Prostate gland (tissue), 2 donors: ENCODE measurements at places on chromosomes 2 and 18. TPM values are rescaled to one million over a fixed set of nuclear protein-coding genes. Genes with fewer than 3 reads are reported as not detected.

The SLC66A2 gene
- 37.6 TPM for total RNA-seq

The MC2R gene
- total RNA-seq: not detected

The SCG2 gene
- total RNA-seq: 5.4 TPM

The PPP1R1C gene
- 9.1 TPM for total RNA-seq

DNA sequence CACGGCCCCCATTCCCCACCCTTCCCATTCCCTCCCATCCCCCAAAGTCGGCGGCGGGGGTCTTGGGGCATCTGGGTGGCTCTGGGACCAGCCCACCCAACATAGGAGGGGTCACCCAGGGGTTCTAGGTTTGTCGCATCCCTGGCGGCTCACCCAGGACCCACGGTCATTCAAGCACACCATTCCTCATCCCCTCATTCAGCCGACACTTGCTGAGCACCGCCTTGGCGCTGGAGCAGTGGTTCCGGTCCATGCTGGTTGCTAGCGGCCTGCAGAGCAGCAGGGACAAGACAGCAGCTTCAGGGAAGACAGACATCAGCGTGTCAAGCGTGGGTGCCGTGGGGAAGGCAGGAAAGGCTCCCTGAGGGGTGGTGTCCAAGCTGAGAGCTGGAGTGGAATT, 50.5 kb upstream of the OTOS start:
- no peak overlapping the region for H3K27ac ChIP-seq
- no peaks in the 10 kb centered on the region for H3K36me3 ChIP-seq
- no peaks in the 10 kb centered on the region for H3K27me3 ChIP-seq
- no peaks in the 10 kb centered on the region for H3K4me1 ChIP-seq

DNA sequence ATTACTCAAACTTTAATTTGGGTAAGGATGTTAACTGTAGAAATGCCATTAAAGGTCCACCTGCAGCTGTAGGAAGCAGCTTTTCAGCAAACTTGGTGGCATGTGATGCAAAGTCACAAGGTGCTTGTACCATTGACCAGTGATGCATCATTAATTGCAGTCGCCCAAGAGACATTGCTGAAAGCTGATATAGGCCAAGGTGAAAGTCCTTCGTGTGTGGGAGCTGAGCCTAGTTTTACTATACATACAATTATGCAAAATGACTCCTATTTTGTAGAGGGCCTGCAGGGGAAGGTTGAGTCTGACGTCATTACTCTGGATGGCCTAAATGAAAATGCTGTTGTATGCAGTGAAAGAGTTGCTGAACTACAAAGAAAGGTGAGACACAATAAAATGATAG, 40.5 kb downstream of the ALMS1 start:
- no peaks in the 10 kb centered on the region for H3K36me3 ChIP-seq
- DNase-seq: no peak

DNA sequence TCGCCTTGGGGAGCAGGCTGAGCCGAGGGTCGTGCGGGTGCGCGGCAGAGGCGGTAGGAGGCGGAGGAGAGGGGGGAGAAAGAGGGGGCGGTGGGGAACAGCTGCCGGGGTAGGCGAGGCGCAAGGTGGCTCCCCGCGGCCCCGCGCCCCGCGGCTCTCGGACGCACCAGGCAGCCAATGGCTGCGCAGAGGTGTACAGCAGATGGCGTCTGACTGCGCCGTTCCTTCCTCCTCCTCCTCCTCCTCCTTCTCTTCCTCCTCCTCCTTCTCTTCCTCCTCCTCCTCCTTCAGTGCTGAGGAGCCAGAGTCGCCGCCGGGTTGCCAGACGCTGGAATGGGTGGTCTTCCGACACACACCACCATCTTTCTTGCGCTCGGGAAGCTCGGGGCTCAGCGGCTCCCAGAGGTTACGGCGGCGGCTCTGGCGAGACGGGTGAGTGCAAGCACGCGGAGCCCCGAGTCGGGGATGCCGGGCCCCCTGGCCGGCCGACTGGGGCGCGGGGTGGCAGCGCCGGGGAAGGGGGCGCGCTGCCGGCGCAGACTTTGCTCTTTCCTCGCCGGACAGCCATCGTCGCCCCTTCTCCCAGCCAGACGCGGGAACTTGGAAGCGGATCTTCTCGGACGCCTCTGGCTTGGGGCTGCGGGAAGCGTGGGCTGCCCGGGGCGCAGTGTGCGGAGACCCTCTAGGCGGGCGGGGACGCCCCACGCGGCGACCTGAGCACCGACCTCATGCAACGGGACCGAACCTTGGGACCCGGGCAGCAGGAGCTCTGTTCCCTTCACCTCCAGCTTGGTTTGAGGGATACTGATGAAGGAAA, at the start of gene THSD7B:
Gene THSD7B, plus strand, starts transcription at position 290 of the 817 bp plus-strand sequence. CDS start 116,634 bp downstream, outside the sequence.
- no peaks in the 10 kb centered on the region for H3K4me1 ChIP-seq
- H3K27ac ChIP-seq: no peak within 1 kb of the TSS
- peak within 1 kb of the TSS; percentile 45 for H3K4me3 ChIP-seq
- no peaks in the 10 kb centered on the region for H3K27me3 ChIP-seq
- no peak for DNase-seq

GRCh38 chr2:30225131-30225762, 6.1 kb upstream of the LBH start:
- peak overlapping the region; percentile 15 for H3K4me3 ChIP-seq
- H3K36me3 ChIP-seq: no peaks in the 10 kb centered on the region
- peak overlapping the region; percentile 73 for H3K27ac ChIP-seq
- H3K27me3 ChIP-seq: no peaks in the 10 kb centered on the region
- peaks cover 5% of the 10 kb centered on the region for H3K4me1 ChIP-seq

- no peaks in the 10 kb centered on the region for H3K27me3 ChIP-seq
- H3K4me1 ChIP-seq: peaks cover 6% of the 10 kb centered on the region
- H3K36me3 ChIP-seq: no peaks in the 10 kb centered on the region
- DNase-seq: no peak
- peak overlapping the region; percentile 54 for H3K27ac ChIP-seq
- no peak overlapping the region for H3K4me3 ChIP-seq
Observed at GRCh38 chr2:217993138-217993537, 9.7 kb downstream of the TNS1 start.

- peak; percentile 93 for DNase-seq
- peak overlapping the region; percentile 96 for H3K27ac ChIP-seq
- H3K4me1 ChIP-seq: no peaks in the 10 kb centered on the region
Observed at GRCh38 chr2:48531141-48531648, 1.2 kb downstream of the STON1 start.

GRCh38 chr2:224183086-224183485, 144.0 kb upstream of the SERPINE2 start:
- H3K4me3 ChIP-seq: no peak overlapping the region
- no peaks in the 10 kb centered on the region for H3K36me3 ChIP-seq
- DNase-seq: no peak
- no peaks in the 10 kb centered on the region for H3K27me3 ChIP-seq
- no peaks in the 10 kb centered on the region for H3K4me1 ChIP-seq

DNA sequence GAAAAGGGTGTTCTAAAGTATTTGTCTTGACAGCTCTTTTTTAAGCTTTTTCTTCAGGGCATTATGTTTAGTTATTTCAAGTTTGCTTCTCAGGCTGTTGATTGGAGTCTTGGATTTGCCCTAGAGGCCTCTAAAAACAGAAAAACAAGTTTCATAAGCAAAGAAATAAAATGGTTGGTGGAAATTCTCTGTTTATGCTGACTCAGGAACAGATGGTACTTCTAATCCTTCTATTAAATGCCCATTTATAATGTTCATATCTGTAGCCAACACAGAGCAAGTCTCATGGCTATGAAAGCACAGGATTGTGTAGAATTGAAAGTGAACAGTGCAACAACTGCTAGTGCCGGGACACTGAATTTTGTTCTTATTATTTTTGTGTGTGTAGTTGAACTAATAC, 60.4 kb downstream of the KCNJ3 start:
- no peak for DNase-seq
- H3K4me1 ChIP-seq: no peaks in the 10 kb centered on the region
- no peak overlapping the region for H3K27ac ChIP-seq
- no peaks in the 10 kb centered on the region for H3K36me3 ChIP-seq
